ENCODE measurements at places on chromosomes 5 and 9.

DNA sequence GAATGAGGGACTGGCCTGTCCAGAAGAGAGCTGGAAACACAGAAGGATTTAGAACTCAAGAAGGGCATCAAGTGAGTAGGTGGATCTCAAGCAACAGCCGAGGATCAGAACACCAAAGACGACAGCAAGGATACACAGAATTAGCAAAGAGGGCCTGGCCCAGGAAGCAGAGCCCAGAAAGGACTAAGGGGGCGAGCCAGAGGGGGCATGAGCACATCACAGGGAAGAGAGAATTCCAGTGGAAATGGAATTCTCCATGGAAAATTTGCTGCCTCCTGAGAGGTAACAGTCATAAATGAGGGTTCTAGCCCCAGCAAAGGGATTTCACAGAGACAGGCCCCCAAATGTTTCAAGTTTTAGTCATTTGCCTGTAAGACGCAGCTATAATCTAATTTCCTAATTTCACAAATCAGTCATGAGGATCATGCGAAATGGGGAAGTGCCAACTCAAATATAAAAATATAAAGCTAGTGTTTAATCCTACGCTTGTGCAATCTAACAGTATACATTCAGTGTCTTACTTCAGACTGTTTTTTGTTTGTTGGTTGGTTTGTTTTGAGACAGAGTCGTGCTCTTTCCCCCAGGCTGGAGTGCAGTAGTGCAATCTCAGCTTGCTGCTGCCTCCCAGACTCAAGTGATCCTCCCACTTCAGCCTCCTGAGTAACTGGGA lies 46.7 kb downstream of the FNBP1 start:
- no peak for DNase-seq

GRCh38 chr5:1501372-1502045 lies 22.3 kb downstream of the LPCAT1 start:
- no peak for DNase-seq

DNA sequence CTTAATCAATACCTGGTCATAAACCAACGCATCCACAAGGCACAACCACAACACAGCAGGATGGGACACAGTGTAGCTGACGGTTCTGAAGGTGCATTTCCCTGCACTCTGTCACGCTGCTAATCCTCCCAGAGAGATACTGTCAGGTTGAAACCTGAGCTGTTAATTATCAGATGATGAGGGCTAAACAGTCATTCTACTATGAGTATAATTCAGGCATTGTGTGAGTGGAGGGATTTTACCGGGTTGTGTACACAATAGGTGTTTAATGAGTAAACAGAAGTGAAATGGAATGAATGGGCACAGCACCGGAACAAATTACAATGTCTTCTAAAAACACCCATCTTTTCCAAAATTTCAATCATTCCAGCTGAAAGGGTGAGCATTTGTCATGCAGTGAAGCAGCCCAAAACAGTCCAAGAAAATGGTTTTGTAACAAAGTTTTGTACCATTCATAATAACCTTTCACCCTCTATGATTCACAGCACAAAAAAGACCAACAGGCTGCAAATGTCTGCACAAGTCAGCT lies 71.5 kb downstream of the ABCA1 start:
- DNase-seq: no peak

GRCh38 chr5:137997726-137998213 lies 35.1 kb downstream of the FAM13B start:
- DNase-seq: no peak

- no peak for DNase-seq
Measured at GRCh38 chr9:20651939-20652338, 29.6 kb upstream of the MLLT3 start.

DNA sequence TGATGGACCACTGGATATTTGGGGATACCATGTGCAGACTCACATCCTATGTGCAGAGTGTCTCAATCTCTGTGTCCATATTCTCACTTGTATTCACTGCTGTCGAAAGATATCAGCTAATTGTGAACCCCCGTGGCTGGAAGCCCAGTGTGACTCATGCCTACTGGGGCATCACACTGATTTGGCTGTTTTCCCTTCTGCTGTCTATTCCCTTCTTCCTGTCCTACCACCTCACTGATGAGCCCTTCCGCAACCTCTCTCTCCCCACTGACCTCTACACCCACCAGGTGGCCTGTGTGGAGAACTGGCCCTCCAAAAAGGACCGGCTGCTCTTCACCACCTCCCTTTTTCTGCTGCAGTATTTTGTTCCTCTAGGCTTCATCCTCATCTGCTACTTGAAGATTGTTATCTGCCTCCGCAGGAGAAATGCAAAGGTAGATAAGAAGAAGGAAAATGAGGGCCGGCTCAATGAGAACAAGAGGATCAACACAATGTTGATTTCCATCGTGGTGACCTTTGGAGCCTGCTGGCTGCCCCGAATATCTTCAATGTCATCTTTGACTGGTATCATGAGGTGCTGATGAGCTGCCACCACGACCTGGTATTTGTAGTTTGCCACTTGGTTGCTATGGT lies 54.5 kb upstream of the HNRNPA0 start:
- DNase-seq: no peak

DNA sequence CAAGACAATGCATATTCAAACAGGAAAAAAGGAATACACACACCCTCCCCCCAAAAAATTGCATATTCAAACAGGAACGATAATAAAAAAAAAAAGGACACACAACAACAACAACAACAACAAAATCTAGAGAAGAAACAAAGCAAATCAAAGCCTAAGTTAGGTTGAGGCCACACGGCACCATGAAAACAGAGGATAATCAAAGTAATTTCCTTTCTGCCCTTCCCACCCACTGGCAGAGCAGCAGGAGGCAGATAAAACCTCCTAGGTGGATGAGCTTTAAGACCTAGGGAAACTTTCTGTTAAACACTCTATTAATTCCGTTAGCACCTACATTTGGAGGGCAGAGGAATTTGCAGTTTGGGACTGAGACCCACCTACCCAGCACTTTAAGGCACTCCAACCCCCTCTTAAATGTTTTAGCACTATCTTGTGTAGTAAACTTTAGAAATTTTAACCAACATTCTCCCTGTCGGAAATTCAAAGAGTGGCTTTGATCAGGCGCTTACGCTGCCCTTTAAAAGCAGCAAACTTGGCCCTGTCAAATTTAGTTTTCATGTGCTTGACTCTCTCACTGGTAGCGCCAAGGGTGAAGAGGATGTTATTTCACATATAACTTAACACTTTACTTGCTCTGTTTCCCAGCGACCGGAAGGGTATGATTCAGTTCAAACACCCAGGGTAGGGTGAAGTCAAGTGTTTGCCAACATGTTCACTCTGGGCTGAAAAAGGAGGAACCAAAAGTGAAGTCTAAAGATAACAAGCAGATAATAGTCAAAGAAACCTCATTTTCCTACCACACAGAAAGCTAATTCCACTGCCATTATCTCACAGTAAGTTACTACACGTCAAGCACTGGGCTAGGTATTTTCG lies 9.2 kb downstream of the ENC1 start:
- no peak for DNase-seq

- DNase-seq: no peak
Measured at GRCh38 chr9:123948286-123948685, 18.4 kb upstream of the DENND1A start.

- no peak for DNase-seq
Measured at GRCh38 chr9:33506626-33507370, 17.3 kb upstream of the ANKRD18B start.

DNA sequence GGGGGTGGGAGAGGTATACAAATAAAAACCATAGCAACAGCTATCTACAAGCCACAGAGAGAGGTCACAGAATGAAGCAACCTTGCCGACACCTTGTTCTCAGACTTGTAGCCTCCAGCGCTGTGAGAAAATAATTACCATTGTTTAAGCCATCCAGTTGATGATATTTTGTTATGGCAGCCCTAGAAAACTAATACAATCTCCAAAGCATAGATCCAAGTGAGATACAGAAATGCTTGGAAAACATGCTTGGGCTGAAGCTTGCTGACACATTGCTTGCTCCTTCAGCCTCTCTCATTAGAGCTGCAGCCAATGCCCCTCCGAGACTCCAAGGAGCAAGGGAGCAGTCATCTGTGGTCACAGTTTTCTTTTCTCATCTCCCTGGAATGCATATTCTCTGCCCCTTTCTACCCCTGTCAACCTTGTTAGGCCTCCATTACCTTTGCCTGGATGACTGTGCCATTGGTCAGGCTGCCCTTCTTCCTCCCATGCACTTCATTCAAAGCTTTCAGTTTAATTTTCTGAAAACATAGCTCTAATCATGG lies 401.4 kb upstream of the KLF4 start:
- no peak for DNase-seq

DNA sequence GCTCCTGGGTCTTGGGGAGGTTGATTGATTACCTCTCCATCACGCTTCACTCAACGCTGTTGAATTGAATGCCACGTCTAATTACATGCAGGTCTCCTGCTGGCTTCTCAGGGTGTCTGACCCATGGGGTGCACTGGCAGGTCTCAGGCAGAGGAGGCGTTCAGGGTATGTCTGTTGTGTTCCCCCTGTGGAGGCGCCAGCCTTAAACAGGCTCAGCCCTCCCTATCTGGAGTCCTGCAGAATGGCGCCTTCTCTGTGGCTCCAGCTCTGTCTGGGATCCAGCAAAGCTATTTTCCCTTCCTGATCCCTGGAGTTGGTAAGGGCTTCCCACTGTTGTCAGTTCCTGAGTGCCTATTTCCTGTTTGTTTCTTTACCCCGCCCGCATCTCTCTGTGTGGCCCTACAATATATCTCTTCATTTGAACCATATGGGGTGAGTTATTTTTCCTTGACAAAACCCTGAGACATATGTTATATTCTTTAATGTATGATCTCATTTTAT lies 150.0 kb downstream of the NTRK2 start:
- DNase-seq: no peak

- DNase-seq: no peak
Measured at GRCh38 chr5:7816535-7816901, 34.4 kb downstream of the CFAP90 start.

- no peak for DNase-seq
Measured at GRCh38 chr5:6859023-6859422, 145.8 kb downstream of the TENT4A start.

DNA sequence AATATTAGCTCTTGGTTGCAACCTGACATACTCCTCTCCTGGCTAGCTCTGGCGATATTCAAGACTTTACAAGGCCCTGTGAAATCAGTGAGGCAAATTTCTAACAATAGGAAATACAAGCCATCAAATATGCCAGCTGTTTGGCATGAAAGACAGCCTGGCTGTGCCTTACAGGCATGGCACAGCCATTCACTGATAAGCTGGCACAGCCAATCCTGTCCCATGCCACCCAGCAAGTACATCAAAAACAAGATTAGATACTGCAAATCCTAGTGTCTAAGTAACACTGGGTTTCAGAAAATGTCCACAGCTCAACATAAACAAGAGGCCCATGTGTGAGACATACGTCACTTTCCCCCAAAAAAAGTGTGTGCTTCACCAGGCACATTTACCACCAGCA lies 1045.8 kb upstream of the DMAC1 start:
- no peak for DNase-seq

DNA sequence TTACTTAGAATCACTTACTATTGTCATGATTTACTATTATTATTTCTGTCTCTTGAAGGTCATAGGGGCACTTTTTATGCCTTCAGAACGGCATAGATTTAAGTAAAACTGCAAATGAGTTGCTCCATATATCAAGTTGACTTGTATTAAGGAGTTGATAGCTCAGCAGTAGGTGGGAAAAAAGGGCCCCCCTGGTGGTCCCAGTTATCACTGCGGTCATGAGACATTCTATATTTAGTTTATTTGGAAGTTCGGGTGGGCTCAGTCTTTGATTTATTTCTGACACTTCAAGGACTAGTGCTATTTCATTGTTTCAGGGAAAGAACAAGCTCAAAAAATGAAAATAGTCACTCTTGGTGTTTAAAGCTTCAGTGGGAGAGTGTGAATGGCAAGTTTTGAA lies 159.3 kb downstream of the SLC24A2 start:
- DNase-seq: no peak

GRCh38 chr5:90645024-90645610 lies 86.5 kb downstream of the ADGRV1 start:
- DNase-seq: no peak

DNA sequence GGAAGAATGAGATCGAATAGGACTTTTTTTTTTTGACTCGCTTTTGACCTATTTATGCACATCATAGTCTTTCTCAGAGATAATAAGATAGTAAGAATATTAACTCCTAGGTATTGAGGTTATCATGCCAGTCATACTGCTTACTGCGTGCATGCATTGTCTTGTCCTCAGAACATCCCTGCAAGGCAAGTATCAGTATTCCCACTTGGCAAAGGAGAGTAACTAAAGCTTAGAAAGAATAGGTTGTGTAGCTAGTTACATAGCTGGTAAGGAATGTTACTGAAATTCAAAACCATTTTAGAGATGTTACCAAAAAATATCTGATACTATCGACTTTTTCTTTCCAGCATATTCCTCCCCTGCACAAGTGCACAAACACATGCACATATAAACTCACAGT lies 296.1 kb upstream of the CLINT1 start:
- no peak for DNase-seq

- DNase-seq: no peak
Measured at GRCh38 chr9:123807251-123807650, 122.7 kb downstream of the DENND1A start.

- DNase-seq: no peak
Measured at GRCh38 chr5:74040065-74040551, 414.1 kb downstream of the ARHGEF28 start.

GRCh38 chr5:171837522-171837921 lies 51.9 kb downstream of the SMIM23 start:
- no peak for DNase-seq

- no peak for DNase-seq
Measured at GRCh38 chr5:68740226-68740910, 353.4 kb upstream of the SLC30A5 start.

DNA sequence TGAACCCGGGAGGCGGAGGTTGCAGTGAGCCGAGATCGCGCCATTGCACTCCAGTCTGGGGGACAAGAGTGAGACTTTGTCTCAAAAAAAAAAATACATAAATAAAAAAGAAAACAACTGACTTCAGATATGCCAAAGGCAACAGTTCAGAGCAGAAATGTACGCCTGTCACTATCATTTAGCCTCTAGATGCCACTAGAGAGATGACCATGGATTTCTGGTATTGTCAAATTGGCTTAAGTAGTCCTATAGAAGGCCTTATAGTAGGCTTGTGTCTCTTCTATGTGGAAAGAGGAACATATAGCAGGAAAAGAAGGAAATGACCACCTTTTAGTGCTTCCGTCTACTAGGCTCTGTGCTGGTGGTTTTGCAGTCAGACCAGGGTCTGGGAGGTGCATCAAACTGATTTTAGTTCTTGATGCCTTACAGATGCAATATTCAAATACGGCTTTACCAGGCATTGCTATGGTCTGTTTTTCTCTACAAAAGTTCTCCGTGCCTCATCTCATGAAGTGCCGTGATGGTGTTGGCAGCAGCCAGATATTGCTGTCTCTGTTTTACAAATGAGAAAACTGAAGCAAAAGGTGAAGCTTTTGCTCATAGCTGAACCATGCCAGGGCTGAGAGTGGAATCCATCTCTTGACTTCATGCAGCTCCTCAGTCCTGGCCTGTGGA lies 17.2 kb downstream of the AGXT2 start:
- DNase-seq: no peak

GRCh38 chr5:172149073-172149472 lies 39.0 kb downstream of the STK10 start:
- peak; percentile 6 for DNase-seq

GRCh38 chr9:137619240-137620047 lies 639 bp downstream of the EHMT1 start:
- peak; percentile 80 for DNase-seq

Data from aorta (tissue), 5 donors.